Stimulated activated CD4-positive, alpha-beta T cell treated with anti-CD3 and anti-CD28 coated beads, TNF-alpha, amount 100 ng/mL, for 24 hours (primary cell): ENCODE measurements at places on chromosomes 16 and 17.

- DNase-seq: no peak
Observed at GRCh38 chr16:69241926-69242325, 55.0 kb downstream of the SNTB2 start.

GRCh38 chr17:58702045-58702476, 9.7 kb downstream of the RAD51C start:
- DNase-seq: no peak

DNA sequence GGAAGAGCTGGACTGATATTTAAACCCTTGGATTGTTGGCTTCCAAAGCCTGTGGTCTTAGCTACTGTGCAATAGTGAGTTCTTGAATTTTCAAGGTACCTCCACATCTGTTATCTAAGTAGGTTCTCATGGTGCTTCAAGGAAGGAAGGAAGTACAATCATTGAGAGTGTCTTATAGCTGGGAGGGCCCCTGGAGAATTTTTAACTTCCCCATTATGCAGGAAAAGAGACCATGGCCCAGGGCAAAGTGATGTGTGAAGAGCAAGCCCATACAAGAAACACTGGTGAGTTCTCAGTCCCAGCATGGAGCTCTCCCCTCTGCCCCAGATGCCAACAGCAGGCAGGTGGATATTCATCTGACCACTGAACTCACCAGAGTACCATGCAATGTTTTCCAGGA, 169.0 kb upstream of the IRX6 start:
- DNase-seq: no peak

DNA sequence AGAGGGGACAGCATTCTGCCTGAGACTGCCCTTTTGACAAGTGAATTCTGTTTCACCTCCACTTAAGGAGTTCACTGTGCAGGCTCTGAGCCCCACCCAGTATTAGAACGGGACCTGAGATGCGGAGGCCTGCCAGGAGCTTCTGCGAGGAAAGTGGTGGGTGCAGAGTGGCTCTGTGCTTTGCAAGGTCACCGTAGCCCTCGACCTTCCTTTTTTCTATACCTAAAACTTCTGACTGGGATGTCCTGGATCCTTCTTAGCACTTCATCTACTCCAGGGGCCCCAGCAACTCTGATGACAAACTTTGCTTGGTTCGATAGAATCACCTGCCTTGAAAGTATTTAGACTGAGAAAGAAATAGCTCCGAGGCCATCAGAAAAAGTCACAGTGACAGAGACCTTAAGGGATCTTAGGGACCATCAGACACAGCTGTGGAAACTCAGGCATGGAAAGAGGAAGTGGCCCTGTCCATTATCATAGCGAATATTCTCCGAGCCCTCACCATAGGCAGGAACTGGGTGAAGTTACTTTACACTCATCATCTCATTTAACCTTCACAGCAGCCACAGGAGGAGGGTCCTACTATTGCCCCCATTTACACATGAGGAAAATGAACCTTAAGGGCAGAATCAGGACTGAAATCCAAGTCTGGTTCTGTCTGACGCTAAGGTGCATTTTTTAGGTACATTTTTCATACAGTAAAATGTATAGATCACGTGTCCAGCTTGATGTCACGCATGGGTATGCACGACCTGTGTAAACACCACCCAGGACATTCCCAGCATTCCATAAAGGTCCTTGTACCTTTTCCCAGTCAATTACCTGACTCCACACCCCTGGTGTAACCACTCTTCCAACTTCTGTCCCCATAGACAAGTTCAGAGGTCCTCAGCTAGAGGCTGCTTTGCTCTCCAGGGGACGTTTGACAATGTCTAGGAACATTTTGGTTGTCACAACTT, 676 bp upstream of the KRT13 start:
- no peak for DNase-seq

DNA sequence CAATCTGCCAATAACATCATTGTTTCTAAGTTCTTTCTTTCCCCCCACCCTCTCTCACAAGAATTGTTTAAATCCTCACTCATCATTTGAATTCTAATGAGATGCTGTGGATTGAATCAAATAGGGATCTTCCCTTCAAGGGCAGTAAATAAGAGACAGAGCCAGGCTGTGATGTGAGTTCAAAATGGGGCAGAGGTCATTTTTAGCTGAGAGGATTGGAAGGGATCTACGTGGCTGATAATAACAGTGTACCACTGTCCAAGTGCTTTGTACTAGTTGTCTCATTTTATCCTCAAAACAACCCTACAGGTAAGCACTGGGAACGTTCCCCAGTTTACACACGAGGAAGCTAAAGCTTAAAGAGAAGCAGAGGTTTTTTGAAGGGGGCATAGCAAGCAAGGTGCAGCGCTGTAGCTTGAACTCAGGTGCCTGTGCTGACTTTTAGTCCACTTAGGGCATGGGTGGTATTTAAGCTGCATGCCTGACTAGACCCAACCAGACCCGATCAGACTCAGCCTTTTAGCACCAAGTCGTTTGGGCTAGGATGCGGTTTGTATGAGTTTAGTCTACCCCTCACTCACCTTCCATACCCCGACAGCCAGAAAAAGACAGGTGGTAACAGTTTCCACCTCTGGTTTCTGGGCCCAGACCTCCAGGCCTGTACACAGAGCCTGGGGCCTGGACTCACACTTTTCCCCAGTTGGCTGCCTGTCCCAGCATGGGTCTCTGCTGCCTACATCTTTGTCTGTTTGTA, 39.2 kb upstream of the CCR7 start:
- no peak for DNase-seq
